ENCODE measurements at places on chromosomes 5 and 9.

DNA sequence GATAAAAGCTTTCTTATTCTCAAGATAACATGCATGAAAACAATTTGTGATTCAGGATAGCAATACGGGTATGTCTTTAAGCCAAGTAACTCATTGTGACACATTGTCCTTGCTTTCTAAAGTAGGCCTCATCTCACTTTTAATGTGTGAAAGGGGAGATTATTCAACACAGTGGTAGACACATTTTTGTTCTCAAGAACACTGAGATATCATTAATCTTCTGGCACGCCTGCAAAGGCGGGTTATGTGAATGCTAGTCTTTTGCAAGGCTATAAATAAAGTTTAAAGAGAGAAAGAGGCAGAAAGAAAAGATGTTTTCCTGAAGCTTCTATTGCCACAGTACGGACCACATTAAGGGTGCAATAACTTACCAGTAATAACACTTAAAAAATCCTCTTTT lies 181.8 kb upstream of the MEF2C start:
- DNase-seq = no peak

GRCh38 chr5:150077060-150077459 lies 9.3 kb downstream of the CSF1R start:
- no peak for DNase-seq

GRCh38 chr9:37339923-37340322 lies 82.6 kb upstream of the GRHPR start:
- DNase-seq = no peak

GRCh38 chr9:71762900-71763653 lies 5.2 kb downstream of the CEMIP2 start:
- DNase-seq = no peak

- peak; percentile 87 for DNase-seq
Measured at GRCh38 chr5:173950829-173951228, 38.1 kb upstream of the C5orf47 start.

DNA sequence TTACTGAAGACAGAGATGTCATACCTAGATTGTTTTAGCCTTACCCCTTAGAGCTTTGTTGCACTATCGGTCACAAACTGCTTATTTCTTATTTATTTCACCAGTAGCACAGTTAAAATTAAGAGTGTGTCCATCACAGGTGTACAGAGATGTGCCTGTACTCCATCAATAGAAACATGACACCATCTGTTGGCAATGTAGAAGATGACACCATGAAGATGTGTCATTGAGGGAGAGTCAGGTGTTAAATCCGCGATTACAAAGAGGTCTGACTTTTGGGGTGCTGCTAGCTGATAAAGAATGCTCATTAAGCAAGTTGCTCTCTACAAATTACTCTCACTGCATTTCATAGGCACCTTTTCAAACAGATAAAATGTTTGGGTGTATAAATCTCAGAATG lies 164.4 kb downstream of the SMARCA2 start:
- DNase-seq = no peak

DNA sequence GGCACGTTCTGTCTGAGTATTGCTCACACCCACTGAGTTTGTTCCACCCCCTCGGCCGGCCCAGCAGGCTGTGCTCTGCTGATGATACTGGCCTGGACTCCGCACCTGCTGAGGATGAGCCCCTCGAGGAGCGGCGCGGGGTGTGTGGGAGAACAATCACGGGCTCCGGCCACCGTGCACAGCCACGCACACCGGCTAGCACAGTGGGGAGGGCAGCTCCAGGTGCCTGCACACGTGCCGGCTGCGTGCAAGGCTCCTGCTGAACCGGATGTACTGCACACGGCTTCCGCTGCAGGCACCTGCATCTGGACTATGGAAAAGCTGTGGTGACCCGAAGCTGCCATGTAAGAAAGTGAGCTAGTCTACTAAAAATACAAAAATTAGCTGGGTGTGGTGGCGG lies 485.2 kb upstream of the CDH9 start:
- no peak for DNase-seq

DNA sequence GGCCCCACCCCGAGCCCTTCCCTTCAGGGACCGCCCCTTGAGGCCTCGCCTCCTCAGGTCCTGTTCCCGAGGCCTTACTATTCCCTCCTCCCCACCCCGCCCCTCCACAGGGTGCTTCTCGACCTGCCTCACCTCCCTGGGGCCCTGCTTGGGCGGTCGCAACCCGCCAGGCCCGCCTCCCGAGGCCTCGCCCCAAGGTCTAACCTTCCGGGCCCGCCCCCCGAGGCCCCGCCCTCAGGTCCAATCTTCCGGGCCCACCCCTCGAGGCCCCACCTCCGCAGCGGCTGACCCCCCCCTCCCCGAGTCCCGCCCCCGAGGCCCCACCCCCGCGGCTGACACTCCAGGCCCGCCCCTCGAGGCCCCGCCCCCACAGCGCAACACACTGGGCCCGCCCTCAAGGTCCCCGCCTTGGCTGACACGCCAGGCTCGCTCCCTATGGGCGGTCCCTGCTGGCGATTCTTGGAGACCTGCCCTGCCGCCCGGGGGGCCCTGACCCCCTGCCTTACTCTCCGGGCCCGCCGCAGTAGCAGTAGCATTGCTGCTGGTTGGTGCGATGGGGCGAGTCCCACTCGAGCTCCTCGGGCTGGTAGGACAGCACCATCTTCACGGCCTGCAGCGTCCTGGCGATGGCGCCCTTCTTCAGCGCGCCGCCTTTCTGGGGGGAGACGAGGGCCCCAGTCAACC lies 8.2 kb downstream of the PHF19 start:
- peak; percentile 96 for DNase-seq

Data from hematopoietic multipotent progenitor cell treated with erythropoietin and hydrocortisone succinate and interleukin-3 and kit ligand, for 17 days (in vitro differentiated cells).